OCI-LY7 (cell line): ENCODE measurements at places on chromosomes 7 and 10.

DNA sequence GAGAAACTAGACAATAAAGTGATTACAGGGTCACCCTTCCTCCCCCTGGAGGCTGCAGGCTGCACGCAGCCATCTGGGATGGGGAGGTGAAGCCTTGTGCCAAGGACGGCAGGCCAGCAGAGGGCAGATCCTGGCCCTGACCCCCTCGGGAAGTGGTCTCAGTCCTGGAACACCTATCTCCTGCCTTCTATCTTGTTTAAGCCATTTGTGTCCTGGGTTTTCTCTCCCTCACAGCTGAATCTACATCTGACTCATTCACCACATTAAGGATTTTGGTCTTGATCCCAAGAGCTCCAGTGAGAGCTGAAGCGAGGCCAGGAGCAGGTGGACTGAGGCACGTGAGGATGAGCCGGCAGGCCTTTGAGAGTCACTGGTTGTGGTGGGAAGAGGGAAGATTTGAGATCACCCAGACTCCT, 16.4 kb upstream of the PARP12 start:
- DNase-seq, result peak; percentile 7

DNA sequence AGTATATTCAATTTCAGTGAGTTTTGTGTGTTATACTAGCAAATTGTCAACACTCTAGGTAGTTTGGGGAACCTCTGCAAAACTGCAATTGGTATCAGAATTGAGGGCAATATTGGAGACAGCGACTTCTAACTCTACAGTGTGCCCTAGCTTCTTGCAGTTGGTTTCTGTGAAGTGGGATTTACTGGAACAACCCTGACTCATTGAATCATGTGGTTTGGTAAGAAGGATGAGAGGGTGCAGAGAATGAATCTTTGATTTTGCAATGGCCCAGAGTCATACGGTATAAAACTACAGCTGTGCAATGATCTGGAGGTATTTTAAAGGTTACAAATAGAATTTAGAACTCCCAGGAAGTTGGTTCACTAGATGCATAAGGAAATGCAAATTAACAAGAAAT, 129.1 kb upstream of the PPP1R3A start:
- DNase-seq, result no peak

- no peak for DNase-seq
Observed at GRCh38 chr7:22865602-22865960, 42.9 kb upstream of the TOMM7 start.

DNA sequence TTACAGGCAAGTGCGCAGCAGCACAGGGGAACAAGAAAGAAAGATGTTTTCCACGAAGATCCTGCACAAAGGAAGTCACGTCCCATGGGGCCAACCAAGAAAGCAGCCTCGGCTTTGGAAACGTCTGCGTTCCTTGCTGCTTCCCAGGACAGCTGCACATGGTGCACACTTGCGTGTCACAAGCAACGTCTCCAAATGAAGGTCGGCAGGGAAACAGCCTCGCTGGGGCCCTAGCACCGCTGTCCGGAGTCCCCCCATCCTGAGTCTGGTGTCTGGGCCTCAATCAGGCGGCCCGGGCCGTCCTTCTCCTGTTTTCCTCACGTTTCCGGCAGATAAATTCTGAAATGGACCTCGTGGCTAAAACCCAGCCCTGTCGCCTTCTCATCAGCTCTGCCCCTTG, 206.2 kb downstream of the DIP2C start:
- DNase-seq, result no peak

DNA sequence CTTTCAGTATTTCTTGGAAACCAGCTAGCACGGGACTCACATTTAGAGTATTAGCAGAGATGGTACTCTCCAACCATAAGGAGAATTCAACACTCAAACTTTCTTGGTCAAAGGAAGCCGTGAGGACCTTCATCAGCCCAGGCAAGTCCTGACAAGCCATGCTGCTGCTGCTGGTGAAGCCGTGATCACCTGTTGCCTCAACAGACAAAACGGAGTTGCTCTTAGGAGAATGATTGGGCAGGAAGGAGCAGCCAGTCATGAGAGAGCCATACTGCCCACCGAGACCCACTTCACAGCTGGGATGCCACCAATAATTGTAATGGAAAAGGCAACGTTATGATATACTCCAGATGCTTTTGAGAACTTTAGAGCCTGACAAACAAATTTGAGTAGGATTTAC, 60.8 kb upstream of the PLPP4 start:
- DNase-seq, result no peak

- DNase-seq, result no peak
Observed at GRCh38 chr7:73918926-73919693, 58.2 kb downstream of the TMEM270 start.

GRCh38 chr10:15469111-15469510, 98.0 kb upstream of the FAM171A1 start:
- DNase-seq, result no peak

DNA sequence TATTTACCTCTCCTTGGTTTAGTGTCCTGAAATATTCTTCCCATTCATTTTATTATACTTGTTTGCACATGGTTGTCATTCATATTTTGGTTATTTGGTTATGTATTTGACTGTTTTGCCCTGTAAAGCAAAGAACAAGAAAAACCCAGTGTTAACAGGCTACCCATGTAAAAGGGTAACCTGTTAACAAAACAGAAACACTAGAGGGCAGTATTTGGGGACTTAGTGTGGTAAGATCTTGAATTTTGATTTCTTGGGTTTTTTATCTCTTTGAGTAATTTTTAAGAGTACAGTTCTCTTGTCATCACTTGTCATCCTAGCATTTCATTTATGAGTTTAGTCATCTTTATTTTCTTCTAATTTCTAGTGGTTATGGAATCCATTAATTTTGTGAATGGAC, 51.3 kb downstream of the POLL start:
- DNase-seq, result peak; percentile 59
